ENCODE measurements at places on chromosomes 3 and 15.
A peak's percentile ranks its signal among the peaks of the same experiment; 100 is the strongest.

DNA sequence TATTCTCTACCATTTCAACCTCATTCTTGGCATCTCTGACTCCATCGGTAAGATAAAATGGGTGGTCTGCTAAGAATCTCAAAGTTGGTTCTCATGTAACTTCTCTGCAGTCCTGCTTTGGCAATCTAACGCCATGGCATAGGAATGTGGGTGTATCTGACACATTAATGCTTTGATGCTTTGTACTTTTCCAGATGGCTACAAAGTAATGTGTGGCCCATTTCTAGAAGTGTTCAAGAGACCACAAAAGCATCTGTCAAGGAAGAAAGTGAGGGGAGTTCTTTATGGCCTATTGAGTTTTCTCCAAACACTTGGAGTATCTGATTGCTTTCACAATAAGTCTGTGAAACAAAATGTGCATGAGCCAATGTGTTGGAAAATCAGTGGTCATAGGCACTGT, 339.9 kb upstream of the TGFBR2 start:
- no peak for DNase-seq

GRCh38 chr3:77096966-77097890, 57.3 kb downstream of the ROBO2 start:
- no peak for DNase-seq

GRCh38 chr15:65409036-65409631, 13.6 kb downstream of the IGDCC4 start:
- no peak for DNase-seq

DNA sequence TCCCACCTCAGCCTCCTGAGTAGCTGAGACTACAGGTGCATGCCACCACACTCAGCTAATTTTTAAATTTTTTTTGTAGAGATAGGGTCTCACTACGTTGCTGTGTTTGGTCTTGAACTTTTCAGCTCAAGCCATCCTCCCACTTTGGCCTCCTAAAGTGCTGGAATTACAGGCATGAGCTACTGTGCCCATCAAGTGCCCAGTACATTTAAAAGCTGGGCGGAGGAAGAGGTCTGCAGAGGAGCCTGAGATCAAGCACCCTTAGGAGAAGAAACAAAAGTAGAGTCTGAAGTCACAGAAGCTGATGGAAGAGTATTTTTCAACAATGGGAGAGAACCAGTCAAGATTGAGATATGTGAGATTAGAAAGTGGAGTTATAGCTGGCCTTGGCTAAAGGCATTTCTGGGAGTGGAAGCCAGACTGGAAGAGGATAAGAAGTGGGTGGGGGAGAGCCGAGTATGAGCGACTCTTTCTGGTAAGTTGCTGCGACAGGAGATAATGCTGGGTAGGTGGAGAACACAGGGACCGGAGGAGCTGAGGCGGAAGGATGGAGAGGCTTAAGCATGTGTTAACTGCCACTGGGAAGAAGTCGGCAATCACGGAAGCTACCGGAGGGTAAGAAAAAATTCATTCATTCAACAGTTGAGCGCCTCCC, 782 bp upstream of the IREB2 start:
- DNase-seq: no peak

DNA sequence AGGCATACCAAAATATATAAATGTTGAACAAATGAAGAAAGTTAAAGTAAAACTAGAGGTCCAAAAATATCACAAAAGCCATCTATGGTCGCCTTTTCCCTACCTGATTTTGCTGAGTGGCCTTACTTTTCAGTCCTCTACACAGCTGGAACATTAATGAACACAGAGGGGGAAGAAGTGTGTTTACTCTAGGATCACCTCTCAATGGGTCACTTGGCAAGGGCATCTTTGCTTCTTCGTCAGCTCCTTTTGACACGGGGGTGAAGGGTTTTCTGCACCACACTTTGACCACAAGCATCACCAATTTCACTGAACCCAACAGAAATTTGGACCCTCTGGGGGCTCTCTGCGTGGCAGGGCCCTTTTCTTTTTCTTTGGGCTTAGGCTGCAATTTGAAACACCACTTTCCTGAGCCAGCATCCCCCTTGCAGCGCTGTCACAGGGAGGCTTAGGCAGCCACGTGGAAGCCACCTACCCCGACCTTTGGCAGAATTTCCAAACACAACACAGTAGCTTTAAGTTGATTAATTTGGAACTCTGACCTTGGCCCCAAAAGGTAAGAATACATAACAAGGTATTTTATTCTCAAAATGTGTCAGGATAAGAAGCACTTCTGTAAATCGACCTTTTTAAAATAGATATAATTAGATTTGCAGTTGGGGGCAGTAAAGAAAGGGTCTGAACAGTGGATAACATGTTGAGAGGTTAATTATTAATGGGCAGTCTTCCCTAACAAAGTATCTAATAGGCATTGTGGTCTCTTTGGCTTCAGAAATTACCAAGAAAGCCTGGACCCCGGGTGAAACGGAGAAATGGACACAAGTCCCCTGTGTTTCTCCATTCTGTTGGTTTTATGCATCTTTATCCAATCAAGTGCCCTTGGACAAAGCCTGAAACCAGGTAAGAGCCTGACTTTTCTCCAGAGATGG, at the start of gene LIPC:
TSS of gene LIPC (plus strand) at position 771 of the 929 bp plus-strand sequence. CDS start at position 813, 42 bp downstream.
- DNase-seq: no peak

- DNase-seq: peak; percentile 8
These were observed 35.4 kb upstream of the TSC22D2 start for GRCh38 chr3:150372722-150373121.

GRCh38 chr3:65716071-65716751, 322.5 kb downstream of the MAGI1 start:
- DNase-seq: no peak

- DNase-seq: no peak
These were observed 68.0 kb upstream of the MNS1 start for GRCh38 chr15:56532721-56533460.

GRCh38 chr15:32649342-32649741, 7.8 kb downstream of the SCG5 start:
- DNase-seq: no peak

- no peak for DNase-seq
These were observed 1229.1 kb downstream of the ROBO2 start for GRCh38 chr3:78268716-78269668.

- no peak for DNase-seq
These were observed 167.1 kb downstream of the P3H2 start for GRCh38 chr3:189953551-189953950.

- no peak for DNase-seq
These were observed 7.3 kb downstream of the NEK4 start for GRCh38 chr3:52763466-52763865.

GRCh38 chr3:55947406-55947805, 460.3 kb upstream of the WNT5A start:
- DNase-seq: no peak

DNA sequence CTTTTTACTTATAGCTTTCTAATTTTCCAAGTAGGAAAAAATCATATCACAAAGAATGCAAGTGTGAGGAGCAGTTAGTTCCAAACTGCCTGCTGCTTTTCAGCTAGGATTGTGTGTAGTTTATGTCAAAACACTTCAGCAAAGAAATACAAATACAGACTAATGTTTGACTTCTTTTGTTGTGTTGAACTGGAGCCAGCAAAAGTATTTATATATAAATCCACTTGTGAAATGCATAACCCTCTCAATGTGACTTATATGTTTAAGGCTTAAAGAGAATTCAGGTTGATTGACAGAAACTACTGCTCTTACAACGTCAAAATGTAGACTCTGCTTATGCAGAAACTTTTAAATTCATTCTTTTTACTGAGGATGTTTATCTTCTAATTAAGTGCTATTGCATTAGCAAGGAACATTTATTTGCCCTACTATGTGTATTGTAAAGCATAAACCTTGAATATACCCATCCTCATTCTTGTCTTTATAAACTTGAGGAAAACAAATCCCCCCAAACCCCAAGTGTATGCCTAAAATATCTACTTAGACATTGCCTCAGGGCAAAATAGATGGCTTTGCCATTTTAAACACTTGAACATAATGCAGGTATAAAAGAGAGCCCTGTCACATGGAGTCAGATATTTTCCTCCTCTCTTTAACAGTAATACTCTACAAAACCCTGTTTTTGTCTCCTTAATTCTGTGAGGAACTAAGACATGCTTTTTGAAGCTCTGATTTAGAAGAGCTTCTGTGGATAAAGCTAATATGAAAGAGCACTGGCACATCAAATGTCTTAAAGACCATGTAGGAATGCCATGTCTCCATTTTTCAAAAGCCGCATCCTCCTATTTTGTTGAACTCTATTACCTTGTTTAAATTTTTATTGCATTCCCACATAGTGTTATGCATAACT, 302.8 kb upstream of the TBC1D5 start:
- no peak for DNase-seq

DNA sequence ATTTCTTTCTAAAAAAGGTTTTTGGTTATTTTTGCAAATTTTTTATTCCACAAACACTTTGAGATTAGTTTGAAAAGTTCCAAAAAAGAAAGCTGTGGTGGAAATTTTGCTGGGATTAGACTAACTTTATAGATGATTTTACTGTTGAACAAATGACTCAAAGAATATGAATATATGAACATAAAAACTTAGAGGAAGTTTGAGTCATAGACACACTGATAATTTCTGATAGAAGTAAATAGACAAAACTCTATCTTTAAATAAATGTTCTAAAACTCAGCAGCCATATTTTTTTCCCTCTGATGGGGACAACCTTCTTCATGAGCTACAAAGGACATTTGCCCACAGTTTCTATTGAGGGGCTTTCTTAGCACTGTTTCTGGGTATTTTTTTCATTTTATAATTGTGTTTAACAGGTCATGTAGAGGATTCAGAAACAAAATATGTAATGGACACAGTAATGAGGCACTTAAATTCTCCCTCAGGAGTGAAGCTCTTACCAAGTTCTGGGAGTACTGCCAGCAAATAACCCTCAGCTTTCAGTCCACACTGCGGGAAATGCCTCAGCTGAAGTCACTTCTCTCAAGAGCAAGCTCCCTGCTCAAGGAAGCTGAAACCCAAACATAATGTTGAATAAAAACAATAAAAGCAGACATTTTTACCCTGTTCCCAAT, 157.6 kb downstream of the NFKBIZ start:
- DNase-seq: no peak

- no peak for DNase-seq
These were observed 167.6 kb downstream of the PYDC2 start for GRCh38 chr3:191628571-191628970.

- no peak for DNase-seq
These were observed 3.1 kb upstream of the ADAMTSL3 start for GRCh38 chr15:83650831-83651230.

DNA sequence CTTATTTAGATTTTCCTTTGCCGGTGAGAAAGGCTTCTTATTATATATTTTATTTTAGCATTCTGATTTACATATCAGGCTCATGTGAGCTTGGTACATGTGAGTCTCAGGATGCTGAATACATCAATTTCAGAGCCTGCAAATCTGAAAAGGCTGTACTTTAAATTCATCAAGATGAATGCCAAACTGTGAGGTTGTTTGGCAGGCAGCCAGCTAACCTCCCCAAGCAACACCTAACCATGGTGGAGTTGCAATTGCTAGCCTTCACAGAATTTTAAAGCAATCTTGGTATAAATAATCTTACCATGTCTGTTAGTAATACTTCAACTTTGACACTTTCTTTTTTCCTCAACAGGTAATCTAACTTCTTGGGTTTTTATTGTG, 252.5 kb downstream of the CDIN1 start:
- DNase-seq: no peak

DNA sequence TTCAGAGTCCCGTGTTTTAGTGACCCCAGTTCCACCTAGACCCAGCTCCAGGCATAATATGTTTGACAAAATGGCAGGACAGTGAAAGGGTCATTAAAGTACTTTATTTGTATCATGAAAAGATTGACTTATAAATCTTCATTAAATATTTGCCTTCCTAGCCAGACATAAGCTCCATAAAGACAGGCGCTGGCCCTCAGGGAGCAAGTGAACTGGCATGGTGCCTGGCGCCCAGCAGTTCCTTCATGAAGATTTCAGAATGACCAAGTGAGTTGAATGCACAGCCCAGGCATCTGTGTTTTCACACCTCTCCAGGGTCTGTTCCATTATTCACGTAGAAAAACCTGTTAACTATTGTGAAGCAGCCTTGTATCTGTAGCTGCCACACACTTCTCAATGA, 166.2 kb downstream of the GAP43 start:
- no peak for DNase-seq

DNA sequence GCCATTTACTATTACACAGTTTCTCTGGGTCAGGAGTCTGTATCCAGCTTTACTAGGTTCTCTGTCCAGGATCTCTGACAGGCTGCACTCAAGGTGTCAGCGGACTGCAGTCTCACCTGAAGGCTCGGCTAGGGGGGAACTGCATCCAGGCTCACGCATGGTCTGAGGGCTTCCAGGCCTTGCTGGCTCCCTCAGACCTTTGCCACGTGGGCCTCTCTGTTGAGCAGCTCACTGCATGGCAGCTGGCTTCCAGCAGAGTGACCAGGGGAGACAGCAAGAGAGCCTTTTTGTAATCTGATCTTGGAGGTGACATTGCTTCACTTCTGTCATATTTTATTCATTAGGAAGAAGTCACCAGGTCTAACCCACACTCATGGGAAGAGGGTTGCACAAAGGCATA, 152.3 kb downstream of the CACNA2D3 start:
- no peak for DNase-seq

GRCh38 chr15:50256188-50257041, 9.1 kb downstream of the HDC start:
- no peak for DNase-seq

- no peak for DNase-seq
These were observed 113.2 kb upstream of the TP63 start for GRCh38 chr3:189517981-189518380.

DNA sequence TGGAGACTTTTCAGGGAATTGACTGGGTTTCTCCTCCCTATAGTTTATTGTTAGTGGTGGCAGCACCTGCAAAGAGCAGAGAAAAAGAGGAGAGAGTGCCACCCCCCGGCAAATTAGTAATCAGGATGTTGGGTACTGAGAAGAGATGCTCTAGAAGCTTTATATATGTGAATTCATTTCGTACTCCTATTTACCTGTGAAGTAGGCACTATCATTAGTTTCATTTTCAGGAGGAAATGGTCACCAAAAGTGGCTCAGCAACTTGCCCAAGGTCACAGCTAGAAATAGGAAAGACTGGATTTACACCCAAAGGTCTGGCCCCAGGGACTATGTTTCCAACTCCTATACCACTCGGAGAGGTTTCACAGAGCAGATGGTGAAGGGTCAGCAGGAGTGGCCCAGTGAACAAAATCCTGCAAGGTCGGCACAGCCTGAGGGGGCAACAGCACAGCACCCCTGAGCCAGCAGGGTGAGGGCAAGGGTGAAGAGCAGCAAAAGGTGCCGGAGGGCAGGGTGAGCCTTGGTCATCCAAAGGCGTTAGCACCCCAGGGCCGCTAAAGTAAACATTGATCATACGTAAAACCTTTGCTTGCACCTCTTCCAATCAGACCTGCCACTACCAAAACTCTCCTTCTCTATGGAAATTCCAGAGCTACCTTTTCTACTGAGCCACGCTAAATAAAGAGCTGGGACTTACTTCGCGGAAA, 23.6 kb downstream of the VGLL4 start:
- DNase-seq: no peak

- DNase-seq: no peak
These were observed 126.4 kb downstream of the OXSM start for GRCh38 chr3:25916321-25916720.

- no peak for DNase-seq
These were observed 178.2 kb downstream of the OR4M2 start for GRCh38 chr15:22258398-22259150.
